Stimulated activated effector memory CD8-positive, alpha-beta T cell treated with anti-CD3 and anti-CD28 coated beads, Interleukin-12 subunit alpha, Interleukin-12 subunit beta, amount 100 ng/mL, for 72 hours (primary cell): ENCODE measurements at places on chromosomes 2 and 18.

- no peak for DNase-seq
Observed at GRCh38 chr18:4854671-4855070, 342.4 kb downstream of the AKAIN1 start.

DNA sequence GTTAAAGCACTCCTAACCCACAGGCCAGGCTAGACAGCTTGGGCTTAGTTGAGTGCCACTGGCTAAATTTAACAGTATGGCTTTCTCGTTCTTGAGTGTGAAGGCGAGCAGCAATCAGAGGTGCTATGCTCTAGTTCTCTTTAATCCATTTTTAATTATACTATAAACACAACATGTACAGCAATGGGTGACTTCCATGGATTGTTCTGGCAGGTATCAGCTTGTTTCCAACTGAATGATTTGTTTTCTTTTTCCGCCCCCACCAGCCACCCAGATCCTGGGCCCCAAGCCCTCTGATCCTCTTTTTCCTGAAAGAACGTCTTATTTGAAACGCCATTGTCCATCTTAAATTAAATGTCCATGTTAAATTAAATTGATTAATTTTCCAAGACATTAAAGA is 244.8 kb downstream of the IKZF2 start:
- no peak for DNase-seq

DNA sequence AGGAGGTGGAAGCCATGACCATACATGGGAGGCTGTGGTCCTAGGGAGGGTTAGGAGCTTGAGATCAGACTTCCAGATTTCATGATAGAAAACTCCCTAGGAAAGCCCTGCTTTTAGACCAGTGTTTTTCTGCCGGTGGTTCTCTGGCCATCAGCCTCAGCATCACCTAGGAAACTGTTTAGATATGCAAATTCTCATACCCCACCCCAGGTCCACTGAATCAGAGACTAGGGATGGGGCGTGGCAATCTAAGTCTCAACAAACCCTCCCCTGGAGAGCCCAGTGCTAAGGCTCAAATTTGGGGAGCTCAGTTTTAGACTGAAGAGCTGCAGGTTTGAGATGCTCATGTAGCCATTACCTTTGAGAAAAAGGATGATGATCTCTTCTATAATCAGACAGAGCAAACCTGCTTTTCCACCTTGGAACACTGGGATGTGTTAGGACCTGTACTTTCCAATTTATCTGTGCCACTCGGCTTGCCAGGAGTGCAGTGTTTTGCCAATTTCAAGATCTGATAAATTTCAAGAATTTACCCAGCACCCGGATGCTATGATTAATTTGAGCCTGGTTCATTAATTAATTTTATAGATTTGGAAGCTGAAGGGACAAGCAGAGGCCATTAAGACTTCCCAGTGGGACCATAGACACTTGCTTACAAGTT is 31.5 kb upstream of the LYPD6B start:
- DNase-seq = no peak

- no peak for DNase-seq
Observed at GRCh38 chr2:12661489-12661888, 55.2 kb upstream of the TRIB2 start.

GRCh38 chr18:8208716-8209115 is 400.5 kb upstream of the RAB12 start:
- DNase-seq = no peak

- no peak for DNase-seq
Observed at GRCh38 chr18:12774982-12775381, 72.1 kb downstream of the PSMG2 start.
